ENCODE measurements at places on chromosomes 7 and 10. TPM values are rescaled to one million over a fixed set of nuclear protein-coding genes. Genes with fewer than 3 reads are reported as not detected.

Gene GRID1
- total RNA-seq, result 2.3 TPM

Gene FAM25A
- total RNA-seq, result not detected

Gene NAT16
- total RNA-seq, result not detected

Gene ADCY1
- 1.6 TPM for total RNA-seq
